Stimulated activated CD4-positive, alpha-beta T cell treated with anti-CD3 and anti-CD28 coated beads, Interleukin-2, amount 100 ng/mL, for 24 hours (primary cell): ENCODE measurements at places on chromosomes 6 and 20.

DNA sequence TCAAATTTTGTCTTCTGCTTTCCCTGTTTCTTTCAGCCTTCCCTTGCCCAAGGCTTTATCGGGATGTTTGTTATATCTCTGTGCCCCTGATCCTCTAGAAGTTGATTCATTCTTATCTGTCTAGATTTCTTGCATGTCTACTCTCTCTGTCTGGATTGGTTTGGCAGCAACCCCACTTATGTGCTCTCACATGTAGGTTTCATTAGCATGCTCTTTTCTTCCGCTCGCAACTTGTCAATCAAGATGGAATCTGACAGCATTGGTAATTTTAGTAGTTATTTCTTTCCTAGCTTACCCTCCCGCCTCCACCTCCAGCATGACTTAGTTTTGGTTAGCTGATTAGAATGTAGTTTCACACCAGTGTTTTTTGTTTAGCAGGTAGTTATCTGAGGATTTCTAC lies 39.3 kb downstream of the LRRC1 start:
- no peak for DNase-seq

GRCh38 chr20:14921513-14921912 lies 584.1 kb upstream of the FLRT3 start:
- no peak for DNase-seq

DNA sequence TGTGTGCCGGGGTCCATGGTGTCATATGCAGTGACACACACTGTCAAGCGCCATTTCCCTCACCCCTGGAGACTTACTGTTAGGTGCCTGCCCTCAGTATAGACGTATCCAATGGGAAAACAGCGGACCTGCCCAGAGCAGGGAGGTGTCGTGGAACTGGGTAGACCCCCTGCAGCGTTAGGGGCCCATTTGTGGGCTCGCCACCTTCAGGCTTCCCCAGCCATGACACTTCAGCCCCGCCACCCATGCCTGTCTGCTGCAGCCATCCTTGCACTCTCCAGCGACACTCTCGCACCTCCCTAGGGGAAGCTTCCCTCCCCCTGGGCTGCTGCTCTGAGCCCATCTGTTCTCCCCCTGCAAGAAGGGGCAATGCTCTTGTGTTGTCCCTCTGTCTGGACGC lies 43.2 kb downstream of the STK35 start:
- DNase-seq = no peak

DNA sequence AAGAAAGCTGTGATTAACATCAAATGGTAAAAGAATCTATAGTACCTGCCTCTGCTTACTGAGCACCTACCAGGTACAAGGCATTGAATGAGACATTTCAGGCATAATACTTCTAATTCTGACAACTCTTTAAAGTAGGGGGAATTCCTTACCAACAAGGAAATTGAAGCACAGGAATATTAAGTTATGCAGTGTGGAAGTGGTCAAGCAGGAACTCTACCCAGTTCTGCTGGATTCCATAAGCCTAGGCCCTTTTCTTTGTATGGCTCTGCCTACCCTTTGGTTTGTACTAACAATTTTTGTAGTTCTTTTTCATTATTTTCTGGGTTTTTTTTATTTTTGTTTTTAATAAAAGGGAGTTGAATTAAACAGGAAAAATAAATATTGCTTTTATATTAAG lies 114.5 kb downstream of the MAP3K5 start:
- no peak for DNase-seq

- no peak for DNase-seq
These were observed 16.2 kb upstream of the RBL1 start for GRCh38 chr20:37111926-37112455.

- DNase-seq = no peak
These were observed 660.4 kb downstream of the CD109 start for GRCh38 chr6:74356391-74356790.

GRCh38 chr6:113662093-113662665 lies 195.0 kb upstream of the MARCKS start:
- no peak for DNase-seq

DNA sequence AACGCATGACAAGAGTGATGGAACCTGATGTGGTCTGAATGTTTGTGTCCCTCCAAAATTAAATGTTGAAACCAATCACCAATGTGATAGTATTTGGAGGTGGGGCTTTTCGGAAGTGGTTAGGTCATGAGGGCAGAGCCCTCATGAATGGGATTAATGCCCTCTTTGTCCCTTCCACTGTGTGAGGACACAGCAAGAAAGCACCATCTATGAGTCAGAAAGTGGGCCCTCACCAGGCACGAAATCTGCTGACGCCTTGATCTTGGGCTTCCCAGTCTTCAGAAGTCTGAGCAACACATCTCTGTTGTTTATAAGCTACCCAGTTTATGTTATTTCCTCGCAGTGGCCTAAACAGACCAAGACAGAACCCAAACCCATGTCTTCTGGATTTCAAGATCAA lies 244.0 kb upstream of the JAG1 start:
- no peak for DNase-seq

DNA sequence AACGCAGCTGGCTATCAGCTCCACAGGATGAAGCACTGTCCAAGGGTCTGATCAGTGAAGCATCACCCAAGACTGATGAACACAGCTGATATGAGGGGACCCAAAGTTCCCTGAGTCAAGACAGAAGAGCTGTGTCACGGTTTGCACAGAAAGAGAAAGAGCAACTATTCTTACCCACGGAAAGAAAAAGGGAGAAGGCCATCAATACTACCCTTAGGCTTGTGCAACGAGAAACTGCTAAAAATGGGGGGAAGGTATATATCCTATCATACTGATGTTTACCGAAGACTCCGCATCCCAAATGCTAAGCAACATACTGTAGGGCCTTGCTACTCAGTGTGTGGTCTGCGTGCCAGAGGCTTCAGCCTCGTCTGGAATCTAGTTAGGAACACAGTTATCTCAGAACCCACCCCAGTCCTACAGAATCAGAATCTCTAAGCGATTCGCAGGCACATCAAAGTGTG lies 665 bp downstream of the FASTKD5 start:
- no peak for DNase-seq

DNA sequence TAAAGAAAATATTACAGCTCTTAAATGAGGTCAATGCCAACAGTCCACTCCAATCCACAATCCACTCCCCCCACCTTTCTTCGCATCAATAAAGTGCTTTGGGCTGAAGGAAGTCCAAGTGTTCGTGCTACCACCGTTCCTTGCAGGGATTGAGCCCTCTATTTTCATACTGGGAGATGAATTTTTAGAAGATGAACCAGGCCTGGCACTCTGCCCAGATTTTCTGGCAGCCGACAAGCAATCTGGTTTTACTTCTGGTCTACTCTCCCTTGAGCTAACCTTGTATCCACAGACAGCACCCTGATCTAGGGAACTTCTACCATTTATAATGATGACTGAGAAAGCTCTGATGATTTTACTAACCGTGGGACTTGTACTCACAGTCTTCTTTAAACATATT lies 72.3 kb downstream of the BTBD9 start:
- DNase-seq = no peak

- no peak for DNase-seq
These were observed 331.8 kb downstream of the RIMS1 start for GRCh38 chr6:72218125-72218524.

- no peak for DNase-seq
These were observed 1.3 kb upstream of the LZTS3 start for GRCh38 chr20:3174442-3175261.

DNA sequence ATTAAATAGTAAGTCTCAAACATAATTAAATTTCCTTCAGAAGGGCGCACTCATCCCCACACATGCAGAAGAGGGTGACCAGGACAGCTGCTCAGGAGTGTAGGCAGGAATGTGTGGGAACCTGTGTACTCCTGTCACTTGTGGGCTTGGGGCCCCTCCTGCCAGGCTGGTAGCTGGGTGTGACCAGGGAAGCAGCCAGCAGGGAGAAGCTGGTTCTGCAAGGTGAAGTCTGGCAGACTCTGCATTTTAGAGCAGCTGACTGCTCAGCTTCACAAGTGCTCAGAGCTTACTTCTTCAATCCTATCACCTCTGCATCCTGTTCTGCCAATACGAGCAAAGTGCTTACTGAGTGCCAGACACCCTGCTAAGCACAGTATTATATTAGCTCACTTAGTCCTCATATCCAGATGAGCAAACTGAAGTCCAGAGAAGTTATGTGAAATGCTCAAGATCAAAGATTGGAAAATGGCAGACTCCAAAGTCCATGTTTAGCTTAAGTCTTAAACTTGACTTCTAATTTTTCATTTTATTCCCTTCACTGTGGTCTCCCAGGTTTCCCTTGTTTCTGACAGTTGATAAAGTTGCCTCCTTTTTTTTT lies 27.9 kb downstream of the ELMO2 start:
- no peak for DNase-seq

DNA sequence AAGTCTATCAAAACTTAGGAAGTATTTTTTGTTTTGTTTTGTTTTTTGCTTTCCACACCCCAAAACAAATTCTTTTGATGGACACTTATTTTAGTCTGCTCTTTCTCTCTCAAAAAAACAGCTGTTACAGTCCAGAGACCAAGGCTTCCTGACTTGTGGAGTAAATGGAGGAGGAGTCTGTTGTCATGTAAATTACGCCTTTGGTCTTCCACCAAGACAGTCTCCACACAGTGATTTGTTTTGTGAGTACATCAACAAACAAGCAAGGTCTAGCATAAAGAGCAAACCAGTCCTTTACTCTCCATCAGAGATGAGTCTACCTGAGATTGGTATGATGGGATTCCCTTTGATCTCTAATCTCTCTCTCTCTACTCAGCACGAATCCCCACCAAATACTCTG lies 588.0 kb upstream of the ARID1B start:
- no peak for DNase-seq

DNA sequence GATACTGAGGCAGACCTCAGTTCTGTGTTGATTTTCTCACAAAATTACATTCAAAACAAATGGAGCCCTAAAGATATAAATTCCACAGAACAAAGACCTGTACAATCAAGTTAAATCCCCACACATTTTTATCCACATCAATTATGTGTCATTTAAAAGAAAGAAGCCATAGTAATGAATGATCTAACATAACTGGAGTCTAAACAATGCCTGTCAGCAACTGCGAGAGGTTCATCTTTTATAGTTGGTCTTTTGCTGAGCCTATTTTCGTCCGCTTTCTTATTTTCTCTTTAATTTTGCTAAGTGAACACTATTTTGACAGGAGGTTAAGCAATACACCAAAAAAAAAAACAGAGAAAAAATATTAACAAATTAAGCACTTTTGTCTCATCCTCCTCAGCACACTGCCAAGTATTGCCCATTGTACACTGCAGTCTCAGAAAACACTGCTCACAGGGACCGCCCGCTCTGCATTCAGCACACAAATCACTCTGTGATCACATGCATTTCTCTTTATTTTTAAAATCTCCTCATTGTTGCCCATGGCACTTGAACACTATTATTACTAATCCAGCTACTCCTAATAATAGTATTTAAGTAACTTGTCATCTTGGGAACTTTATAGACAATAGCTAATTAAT lies 140.8 kb downstream of the BTBD9 start:
- no peak for DNase-seq

DNA sequence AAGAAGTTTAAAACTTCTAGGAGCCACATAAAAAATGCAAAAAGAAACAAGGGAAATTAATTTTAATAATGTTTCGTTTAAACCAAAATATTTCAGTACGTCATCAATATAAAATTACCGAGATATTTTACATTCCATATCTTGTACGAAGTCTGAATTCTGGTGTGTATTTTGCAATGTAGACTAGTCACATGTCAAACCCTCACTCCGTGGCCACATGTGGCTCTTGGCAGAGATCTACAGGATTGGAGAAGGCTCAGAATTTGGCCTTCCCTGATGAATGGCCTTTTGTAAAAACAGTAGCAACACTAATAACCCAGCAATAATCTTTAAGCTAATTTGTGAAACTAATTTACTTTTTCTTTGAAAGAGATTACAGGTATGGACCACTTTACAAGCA lies 217.1 kb downstream of the PRL start:
- DNase-seq = no peak

DNA sequence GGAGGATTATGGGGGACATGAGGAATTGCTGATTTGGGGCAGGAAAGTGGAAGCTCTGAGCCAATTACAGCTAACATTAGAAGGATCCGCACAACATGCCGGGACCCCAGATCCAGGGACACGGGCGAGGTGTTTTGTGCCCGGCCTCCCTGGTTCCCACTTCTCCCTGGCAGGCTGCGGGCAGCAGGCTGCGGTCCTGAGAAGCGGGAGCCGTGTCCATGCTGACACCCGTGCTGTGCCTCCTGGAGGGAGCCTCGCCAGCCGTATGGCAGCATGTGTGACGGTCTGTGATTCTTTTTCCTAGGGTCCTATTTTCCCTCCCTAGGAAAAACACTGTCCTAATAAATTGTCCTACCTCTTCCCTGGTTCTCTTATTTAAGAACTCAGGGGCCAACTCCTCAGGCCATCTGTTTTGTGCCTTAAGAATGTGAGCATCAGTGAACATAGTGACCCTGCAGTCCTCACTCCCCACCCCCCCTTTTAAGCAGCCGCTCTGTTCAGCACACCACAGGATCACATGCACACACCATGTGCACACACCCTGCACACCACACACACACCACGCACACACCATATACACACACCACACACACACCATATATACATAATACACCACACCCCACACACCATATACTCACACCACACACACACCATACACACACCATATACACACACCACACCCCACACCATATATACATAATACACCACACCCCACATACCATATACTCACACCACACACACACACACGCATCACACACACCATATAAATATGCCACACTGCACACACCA lies 49.9 kb downstream of the DACT2 start:
- DNase-seq = no peak

DNA sequence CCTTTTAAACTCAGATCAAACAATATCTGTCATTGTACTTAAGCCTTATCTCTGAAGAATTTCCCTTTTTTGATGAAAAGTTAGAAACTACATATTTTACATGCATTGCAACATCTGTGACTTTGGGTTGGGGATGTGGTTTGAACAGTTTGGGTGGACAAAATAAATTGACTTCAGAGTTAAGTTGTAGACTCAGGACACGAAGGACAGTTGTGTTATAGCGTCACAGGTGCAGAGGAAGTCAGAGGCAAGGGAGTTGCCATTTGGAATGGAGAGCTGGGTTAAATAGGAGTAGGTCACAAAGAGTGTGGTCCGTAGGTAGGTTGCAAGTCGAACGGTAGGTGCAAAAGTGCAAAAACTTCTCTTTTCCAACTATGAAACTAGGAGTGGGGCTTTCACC lies 46.0 kb downstream of the ZFAND3 start:
- no peak for DNase-seq

- DNase-seq = no peak
These were observed 386.9 kb upstream of the HSF2 start for GRCh38 chr6:122012578-122012977.

DNA sequence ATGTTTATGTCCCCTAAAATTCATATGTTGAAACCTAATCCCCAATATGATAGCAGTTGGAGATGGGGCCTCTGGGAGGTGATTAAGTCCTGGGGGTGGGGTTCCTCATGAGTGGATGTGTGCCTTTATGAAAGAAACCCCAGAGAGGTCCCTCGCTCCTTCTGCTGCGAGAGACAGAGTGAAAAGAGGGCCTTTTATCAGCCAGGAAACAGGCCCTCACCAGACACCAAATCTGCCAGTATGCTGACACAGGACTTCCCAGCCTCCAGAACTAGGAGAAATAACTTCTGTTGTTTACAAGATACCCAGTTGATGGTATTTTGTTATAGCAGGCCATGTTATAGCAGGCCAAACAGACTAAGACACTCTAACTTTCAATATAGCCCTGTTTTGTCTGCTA lies 100.9 kb upstream of the NFATC2 start:
- DNase-seq = no peak
